ENCODE measurements at places on chromosomes 1 and 21.

DNA sequence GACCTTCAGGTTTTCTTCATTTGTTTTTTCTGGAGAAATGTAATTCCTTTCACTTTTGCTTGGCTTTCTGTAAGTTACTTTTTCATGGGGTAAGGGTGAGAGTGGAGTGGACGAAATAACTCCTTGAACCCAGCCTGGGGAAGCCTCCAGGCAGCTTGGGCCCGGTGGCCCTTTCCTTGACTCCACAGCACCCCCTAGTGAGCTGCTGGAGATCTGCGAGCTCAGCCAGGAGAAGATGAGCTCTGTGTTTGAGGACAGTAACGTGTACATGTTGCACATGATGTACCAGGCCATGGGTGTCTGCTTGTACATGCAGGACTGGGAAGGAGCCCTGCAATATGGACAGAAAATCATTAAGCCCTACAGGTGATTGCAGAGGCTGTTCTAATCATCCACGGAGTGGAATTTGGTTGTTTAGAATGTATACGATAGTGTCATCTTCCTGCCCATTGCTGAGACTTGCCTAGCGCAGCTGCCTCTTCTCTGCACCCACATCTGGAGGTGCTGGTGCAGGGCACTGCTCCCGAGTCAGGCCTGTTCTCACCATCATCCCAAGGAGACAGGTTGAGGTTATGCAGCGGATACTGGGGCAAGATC, 51.0 kb downstream of the SMYD2 start:
- peak; percentile 67 for DNase-seq

DNA sequence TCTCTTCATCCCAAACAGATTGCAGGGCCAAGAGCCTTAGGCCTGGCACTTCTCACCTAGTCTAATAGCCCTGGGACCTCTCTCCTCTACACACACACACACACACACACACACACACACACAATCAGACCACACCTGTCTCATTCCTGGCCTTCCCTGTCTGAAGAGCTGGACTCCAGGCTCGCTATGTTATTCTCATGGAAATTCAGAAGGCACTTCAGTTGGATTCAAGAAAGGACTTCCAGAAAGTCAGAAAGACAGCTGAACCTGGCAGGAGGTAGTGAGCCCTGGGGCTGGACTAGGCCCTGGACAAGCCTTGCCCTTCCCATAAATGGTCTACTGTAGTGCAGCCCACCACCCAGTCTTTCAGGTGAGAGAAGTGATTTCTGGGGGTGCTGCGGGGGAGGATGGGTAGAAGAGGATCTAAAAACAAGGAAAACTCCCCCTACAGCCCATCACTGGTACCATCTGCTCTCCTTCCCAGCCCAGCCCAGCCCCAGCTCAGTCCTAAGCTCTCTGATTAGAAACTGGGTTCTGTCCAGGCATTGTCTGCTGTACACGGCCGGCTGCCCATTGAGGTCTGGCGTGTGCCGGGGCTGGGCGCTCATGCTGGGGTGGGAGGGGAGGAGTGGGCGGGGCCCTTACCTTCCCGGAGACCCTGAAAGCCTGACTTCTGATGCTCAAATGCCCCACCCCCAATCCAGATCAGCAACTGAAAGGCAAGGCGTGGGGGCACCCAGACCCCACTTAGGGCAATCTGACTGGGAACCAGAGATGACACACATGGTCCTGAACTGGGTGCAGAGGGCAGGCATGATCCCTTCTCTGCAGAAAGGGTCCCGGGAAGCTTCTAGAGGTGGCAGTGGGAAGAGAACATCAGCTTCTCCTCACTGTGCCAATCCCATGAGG, 2.5 kb downstream of the KIF21B start:
- peak; percentile 55 for DNase-seq

GRCh38 chr21:15108801-15109200, 44.0 kb upstream of the NRIP1 start:
- DNase-seq, result no peak

DNA sequence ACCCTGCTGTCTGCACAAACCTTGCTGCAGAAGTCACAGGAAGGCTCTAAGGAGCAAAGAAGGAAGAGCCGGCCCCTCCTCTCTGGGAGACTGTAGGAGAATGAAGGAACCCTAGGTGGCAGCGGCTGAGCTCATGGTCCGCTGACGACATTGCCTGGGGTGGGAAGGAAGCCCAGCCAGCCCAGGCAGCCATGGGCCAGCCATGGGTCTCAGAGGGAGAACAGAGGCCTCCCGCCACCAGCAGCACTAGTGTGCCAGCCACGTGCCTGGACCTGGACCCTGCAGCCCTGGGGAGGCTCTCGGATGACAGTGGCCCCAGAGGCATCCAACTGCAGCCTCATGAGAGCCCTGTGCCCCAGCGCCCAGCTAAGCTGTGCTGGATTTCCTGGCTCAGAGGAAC, 49.2 kb upstream of the POFUT2 start:
- no peak for DNase-seq

DNA sequence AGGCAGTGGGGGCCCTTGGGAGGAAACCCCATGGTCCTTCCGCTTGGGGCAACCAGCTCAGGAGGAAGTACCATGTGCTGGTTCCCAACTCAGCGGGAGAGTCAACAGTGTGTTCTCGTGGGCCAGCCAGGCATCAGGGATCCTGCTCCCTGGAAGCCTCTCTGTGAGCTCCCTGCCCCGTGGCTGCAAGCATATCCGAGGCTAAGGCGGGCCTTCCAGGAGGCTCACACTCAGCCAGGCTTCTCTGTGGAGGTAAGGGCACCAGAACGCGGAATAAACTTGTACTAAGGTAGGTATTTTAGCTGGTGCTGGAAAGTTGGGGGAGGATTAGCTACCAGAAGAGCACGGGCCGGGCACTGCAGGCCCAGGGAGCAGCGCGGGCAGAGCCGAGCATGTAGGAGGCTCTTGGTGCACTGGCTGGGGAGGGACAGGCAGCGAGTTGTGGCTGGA, 74.7 kb upstream of the POU3F1 start:
- no peak for DNase-seq
